ENCODE measurements at places on chromosomes 11 and 22.
A peak's percentile ranks its signal among the peaks of the same experiment; 100 is the strongest.

GRCh38 chr11:63510360-63511047 is 4.6 kb downstream of the LGALS12 start:
- no peak for DNase-seq

DNA sequence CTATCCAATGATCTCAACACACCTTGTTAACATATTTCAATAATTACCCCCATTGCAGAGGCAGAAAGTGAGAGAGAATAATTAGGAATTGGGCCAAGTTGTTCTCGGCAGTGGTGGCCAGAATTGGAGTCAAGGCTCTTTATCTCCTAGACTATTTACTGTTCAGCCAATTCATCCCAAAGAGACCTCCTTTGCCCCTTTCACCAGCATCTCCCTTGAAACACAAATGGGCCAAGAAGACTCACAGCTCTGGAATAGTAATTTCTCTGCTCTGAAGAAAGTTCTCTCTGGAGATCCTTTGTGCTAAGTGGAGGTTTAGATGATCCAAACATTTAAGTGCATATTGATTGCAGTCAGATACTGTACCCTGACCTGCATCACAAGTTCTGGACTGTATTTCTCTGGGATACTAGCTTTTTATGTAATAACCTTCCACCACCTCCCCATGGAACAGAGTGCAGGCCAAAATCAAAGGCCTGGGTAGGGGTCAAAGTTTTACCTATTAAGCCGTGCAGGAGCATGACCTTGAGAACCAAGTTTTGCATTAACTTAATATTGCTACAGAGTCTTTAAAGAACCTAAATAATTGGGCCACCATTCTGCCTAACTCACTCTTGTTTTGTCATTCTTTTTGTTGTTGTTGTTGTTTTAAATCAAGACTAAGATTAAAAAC is 19.6 kb upstream of the CADM1 start:
- DNase-seq = no peak

DNA sequence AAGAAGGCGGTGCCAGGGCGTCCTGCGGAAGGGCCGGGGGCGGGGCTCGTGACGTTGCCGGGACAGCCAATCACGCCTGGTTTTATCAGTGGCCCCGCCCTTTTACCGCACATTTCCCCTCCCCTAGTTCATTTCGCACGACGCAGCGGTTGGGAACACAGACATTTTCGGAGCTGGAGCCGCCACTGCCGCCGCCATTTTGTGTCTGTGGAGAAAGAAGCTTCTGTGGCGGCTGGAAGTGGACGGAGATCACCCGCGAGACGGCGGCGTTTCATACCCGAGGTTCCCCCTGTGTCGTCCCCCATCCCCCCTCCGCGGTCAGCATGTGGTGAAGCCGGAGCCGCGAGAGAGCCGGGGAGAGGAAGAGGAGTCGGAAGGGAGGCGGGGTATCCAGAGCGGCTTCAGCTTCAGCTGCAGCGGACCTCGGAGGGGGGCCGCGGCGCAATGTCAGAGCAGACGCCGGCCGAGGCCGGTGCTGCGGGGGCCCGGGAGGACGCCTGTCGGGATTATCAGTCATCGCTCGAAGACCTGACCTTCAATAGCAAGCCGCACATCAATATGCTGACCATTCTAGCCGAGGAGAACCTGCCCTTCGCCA is at the start of gene PCF11:
TSS of gene PCF11 (plus strand) at position 136 of the 598 bp plus-strand sequence. CDS start at position 445, 309 bp downstream.
- DNase-seq = no peak

GRCh38 chr11:78231962-78232501 is 43.3 kb downstream of the USP35 start:
- DNase-seq = no peak

DNA sequence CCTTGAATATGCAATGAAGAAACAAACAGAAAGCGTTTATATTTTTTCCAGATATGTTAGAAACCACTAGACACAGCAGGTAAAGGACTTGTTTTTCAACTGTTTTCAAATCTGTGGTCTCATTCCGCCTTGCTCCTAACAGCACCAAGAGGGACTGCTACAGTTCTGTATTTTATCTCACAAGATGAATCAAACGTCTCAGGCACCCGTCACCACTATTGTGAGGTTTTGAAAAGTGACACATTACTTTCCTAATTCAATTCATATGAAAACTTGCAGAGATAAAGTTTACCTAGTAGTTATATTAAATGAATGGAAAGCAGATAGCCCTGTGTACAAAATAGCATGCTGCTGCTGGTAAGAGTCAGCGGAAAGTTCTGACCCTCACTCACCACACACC is 386.3 kb downstream of the ETS1 start:
- no peak for DNase-seq

DNA sequence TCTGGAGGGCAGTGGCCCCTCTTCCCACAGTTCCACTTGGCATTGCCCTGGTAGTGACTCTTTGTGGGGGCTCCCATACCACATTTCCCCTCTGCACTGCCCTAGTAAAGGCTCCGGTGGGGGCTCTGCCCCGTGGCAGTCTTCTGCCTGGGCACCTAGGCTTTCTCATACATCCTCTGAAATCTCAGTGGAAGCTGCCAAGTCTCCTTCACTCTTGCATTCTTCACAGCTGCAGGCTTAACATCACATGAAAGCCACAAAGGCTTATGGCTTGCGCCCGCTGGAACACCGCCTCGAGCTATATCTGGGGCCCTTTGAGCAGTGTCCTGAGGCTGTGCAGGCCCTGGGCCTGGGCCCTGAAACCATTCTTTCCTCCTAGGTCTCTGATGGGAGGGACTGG is 25.3 kb downstream of the PLEKHB1 start:
- no peak for DNase-seq

DNA sequence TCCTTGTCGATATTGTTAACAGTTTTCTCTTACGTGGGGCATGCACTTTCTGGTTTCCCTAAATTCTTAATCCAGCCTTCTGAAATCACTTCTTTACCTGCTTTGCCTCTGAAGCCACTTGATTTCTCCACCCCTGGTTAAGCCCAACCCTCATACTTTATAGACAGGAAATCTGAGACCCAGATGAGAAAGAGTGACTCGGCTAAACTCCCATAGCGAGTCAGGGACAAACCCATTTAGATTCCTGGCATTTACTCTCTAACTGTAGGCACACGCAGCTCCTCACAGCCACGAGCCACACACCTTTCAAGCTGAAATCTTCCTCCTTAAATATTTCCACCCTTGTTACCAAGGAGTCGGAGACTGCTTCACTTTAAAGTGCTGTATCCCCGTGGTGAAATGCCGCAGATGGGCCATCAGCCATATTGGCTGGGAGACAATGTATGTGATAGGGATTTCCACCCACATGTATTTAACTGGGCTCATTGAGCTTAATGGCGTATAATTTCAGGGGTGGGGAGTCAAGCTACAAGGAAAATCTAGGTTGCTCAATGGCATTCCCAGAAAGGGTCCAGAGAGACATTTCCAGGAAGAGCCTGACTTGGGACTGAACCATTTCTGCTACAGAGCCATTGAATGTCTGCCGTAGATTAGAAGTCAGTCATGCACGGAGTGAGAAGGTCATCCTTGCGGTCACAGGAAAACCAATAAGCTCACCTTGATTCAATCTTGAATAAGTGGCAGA is 49.9 kb upstream of the GRK3 start:
- peak; percentile 28 for DNase-seq

DNA sequence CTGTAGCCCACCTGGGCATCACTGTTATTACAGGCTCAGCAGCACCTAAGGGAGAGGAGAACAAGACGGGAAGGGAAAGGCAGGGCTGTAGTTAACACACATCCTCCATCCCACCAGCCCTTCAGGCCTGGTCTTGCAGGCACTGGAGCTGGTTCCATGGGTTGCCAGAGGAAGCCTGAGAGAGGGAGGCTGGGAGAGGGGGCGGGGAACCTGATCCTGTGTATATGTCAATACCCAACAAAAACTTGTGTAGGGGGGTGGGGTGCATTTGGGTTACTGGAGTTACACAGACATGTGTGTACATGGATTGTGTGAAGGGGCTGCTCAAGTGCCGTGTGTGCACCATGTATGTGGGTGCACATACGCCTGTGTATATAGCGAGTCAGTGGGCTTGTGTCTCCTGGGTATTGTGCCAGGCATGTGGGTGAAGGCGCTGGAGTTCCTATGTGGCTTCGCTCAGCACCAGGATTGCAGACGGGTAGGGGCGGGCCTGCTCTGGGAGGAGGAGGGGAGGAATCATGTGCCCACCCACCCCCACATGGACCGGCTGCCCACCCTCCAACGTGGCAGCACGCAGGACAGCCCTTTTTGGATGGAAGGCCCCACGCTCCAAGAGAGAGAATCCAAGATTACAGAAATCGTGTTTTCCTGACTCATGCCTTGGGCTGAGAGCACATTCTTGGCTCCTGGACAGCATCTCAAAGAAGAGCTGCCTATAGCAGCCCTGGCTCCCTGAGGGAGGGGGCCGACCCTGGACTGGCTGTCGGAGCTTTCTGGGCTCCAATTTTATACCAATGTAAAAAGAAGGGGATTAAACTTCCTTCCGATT is 4.2 kb upstream of the SERPINH1 start:
- no peak for DNase-seq

DNA sequence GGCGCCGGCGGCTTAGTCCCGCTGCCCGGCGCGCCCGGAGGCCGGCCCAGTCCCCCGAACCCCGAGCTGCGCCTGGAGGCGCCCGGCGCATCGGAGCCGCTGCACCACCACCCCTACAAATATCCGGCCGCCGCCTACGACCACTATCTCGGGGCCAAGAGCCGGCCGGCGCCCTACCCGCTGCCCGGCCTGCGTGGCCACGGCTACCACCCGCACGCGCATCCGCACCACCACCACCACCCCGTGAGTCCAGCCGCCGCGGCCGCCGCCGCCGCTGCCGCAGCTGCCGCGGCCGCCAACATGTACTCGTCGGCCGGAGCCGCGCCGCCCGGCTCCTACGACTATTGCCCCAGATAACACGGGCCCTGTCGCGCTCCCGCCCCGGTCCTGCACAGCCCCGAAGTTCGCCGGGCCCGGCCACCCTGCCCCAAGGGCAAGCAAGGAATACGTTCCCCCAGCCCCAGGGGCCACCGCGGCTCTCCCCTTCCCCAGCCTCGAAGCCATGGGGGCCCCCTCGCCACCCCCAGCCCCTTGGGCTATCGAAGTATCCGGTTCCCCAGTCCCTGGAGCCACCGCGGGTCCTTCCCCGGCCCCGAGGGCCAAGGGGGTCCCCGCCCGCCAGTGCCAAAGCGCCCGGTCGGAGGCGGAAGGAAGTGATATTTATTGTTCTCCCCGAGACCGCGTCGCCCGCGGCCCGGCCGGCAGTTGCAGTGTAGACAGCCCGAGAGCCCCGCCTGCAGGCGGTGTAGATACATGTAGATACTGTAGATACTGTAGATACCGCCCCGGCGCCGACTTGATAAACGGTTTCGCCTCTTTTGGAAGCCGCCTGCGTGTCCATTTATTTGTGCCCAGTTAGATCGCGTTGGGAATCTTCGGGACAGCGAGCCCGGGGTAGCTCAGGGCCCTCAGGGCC is 6.2 kb downstream of the TBX1 start:
- no peak for DNase-seq

DNA sequence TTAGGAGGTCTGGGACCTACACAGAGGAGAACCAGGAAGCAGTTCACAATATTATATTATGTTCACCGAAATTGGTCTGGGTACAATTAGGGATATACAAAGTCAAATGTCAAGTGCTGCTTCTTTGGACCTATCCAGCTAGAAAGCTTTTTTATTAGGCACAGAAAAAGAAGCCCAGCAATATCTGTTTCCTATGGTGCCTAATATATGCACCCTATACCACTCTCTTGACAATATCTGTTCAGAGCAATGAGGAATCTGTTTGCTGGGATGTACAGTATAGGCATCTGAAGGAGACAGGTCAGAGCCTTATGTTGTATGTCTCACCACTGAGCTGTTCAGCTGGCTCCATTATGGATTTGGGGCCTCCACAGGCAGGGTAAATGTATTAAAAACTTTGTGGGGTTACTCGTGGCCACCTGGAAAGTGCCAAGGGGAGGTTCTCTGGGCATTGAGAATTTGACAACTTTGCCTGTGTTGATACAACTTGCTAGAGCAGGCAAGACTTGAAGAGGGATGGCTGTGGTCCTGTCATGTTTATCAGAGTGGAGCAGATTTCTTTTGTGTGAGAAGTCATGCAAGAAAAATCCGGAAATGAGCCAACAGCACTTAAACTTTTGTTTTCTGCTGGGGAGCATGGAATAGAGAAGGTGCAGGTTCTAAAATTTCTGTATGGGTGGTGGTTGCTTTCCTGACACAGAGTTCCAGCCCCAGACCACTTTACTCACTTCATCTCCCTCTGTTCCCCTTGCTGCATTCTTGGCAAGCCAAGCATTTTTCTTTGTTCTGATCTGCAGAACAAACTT is 10.1 kb downstream of the STIM1 start:
- DNase-seq = no peak

DNA sequence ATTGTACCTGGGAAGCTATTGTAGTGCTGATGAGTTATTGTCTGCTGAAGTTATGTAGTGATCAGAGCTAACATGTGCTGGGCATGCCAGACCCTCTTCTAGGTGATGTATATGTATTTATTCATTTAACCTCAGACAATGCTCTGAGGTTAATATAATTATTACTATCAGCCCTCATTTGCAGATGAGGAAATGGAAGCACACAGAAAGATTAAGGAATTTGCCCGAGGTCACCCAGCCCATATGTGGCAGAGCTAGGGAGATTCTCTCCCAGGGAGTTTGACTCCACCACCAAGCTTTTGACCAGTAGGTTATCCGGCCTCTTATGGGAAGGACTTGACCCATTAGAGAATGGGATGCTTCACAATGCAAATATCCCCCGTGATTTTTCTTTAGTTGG is 114.2 kb upstream of the NAV2 start:
- no peak for DNase-seq

DNA sequence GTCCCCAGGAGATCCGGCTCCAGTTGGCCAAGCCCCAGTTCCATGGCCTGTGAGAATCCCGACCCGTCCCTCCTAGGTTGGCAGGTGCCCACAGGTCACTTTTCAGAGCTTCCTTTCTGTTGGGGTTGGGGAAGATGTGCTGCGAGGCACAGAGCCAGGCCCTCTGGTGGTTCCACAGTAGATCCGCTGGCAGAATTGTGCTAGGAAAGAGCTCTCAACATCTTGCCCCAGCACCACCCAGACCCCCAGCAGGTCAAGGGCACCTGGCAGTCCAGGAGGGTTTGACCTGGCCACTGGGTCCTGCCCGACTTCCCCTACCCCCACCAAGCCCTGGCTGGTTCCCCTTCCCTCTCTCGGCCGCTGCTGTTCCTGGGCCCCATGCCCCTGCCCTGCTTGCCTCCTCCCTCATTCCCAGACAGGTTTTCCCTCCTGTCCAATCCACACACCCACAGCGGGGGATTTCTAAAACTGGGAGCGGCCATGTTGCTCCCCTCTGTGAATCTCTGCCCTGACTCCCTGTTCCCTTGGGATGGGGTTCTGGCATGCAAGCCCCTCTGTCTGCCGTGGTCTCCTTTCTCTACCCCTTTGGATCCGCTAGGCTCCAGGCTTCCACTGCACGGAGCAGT is 26.2 kb upstream of the GCAT start:
- DNase-seq = no peak

DNA sequence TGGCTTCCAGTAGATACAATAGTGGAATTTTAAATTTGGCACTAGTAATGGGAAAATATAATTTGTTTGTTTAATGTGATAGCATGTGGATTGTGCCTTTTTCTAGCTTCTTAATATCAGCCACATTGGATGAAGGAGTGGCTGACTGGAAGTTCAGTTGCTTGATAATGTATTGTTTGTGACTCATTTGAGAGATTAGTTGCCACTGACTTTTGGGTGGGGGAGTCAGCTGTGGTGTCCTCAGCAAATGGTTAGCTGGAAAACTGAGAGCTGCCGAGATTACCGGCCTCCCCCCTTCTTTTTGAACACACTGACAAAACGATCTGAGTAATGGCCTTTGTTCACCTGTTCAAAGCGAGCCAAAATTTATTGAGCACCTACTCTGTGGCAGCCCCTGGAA is 5.5 kb downstream of the JAM3 start:
- no peak for DNase-seq

GRCh38 chr11:112304914-112305313 is 44.3 kb upstream of the PLET1 start:
- no peak for DNase-seq

- DNase-seq = no peak
Observed at GRCh38 chr22:43085658-43086606, 3.3 kb downstream of the TTLL1 start.

Measured in LoVo (cell line).